Spleen (tissue), 13 donors: ENCODE measurements at places on chromosomes 5 and 9. TPM values are rescaled to one million over a fixed set of nuclear protein-coding genes. Genes with fewer than 3 reads are reported as not detected.

The SOHLH1 gene
- polyA plus RNA-seq = 0.07 TPM

The MUSK gene
- 0.03 TPM for polyA plus RNA-seq

The CKMT2 gene
- 1.6 TPM for polyA plus RNA-seq

The AK8 gene
- 1.0 TPM for polyA plus RNA-seq

The BARX1 gene
- 0.21 TPM for polyA plus RNA-seq

The TMEM232 gene
- 0.16 TPM for polyA plus RNA-seq

The IL4 gene
- polyA plus RNA-seq = not detected

The ZNF79 gene
- polyA plus RNA-seq = 2.3 TPM

The SLC6A18 gene
- polyA plus RNA-seq = not detected

The ZBTB43 gene
- polyA plus RNA-seq = 2.3 TPM

The IZUMO3 gene
- polyA plus RNA-seq = not detected

The REXO4 gene
- polyA plus RNA-seq = 20.1 TPM

The SPACA9 gene
- polyA plus RNA-seq = 3.5 TPM

The FOXI1 gene
- polyA plus RNA-seq = not detected

The NRARP gene
- polyA plus RNA-seq = 0.37 TPM

The ANKDD1B gene
- polyA plus RNA-seq = 0.29 TPM

The DRD1 gene
- polyA plus RNA-seq = 0.03 TPM

The PCDHGA12 gene
- 0.02 TPM for polyA plus RNA-seq

The TMEM252 gene
- not detected for polyA plus RNA-seq

The PHYHD1 gene
- polyA plus RNA-seq = 13.2 TPM

The SLC6A19 gene
- not detected for polyA plus RNA-seq

The PCDHB12 gene
- 0.11 TPM for polyA plus RNA-seq

The DAB2IP gene
- polyA plus RNA-seq = 6.0 TPM

The OR1L4 gene
- not detected for polyA plus RNA-seq

The KCNV2 gene
- polyA plus RNA-seq = not detected

The BNC2 gene
- polyA plus RNA-seq = 0.30 TPM

The WASHC1 gene
- polyA plus RNA-seq = 30.8 TPM

The PPP2R2B gene
- polyA plus RNA-seq = 0.17 TPM

The HRCT1 gene
- 0.52 TPM for polyA plus RNA-seq

The TBC1D2 gene
- polyA plus RNA-seq = 2.7 TPM

The GIN1 gene
- 2.9 TPM for polyA plus RNA-seq

The PITX1 gene
- polyA plus RNA-seq = 0.38 TPM

The PBX3 gene
- 10.5 TPM for polyA plus RNA-seq

The C9orf85 gene
- polyA plus RNA-seq = 7.1 TPM

The PFN3 gene
- not detected for polyA plus RNA-seq

The PKD2L2 gene
- not detected for polyA plus RNA-seq

The C9 gene
- not detected for polyA plus RNA-seq

The PCDHGA10 gene
- 0.17 TPM for polyA plus RNA-seq

The TLE1 gene
- 53.6 TPM for polyA plus RNA-seq

The CDH6 gene
- polyA plus RNA-seq = 0.11 TPM

The PCDHB14 gene
- 0.30 TPM for polyA plus RNA-seq
